NCI-H1694 treated with DMSO at 0.1 percent for 48 hours (cell line): ENCODE measurements at places on chromosomes 4 and X.

DNA sequence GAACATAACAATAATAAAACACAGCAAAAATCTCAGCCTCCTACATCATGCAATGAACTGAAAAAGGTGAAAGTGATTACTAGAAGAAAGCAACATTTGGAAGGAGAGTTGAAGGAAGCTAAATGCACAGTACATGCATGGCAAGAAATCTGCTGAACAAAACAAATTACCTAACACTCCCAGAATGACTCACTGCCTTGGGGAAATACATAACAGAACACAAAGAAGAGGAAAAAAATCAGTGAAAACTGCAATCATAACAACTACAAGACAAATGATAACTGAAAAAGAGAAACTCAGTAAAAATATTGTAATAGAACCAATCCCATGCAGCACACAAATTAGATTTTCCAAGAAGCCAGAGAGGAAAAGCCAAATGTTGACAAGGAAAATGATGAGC, 1513.2 kb downstream of the ARAP2 start:
- no peak for DNase-seq

GRCh38 chr4:94458682-94459081, 6.9 kb downstream of the PDLIM5 start:
- no peak for DNase-seq

DNA sequence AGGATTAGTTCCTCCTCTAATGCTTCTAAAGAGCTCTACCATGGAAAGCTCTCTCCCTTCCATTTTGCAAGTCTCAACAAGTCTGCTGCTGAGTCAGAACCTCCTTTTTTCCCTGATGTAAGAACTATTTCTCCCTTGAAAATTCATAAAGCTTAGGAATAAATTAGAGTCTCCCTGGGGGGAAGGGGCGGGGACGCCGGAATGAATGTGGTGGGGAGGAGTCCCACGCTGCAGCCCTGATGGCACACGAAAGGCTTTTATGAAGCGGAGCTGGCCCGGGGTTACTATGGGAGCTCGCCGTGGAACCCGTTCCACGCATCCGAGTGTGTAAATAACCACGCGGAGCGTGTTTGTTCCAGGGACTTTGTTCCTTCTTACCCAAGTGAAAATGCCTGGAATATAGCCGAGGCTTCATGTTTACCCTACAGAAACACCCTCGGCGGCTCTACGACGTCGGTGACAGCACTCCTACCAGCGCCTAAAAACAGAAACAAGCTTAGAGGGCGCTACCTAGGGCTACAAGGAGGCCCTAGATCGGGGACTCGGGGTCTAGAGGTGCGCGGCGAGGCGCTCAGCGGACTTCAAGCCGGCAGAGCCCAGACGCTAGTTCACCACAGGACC, 923 bp upstream of the CPEB2 start:
- DNase-seq: peak; percentile 4

GRCh38 chr4:110826656-110827055, 203.8 kb upstream of the PITX2 start:
- no peak for DNase-seq

GRCh38 chrX:66634272-66634671, 4.6 kb downstream of the EDA2R start:
- DNase-seq: no peak

- DNase-seq: no peak
Observed at GRCh38 chr4:177713454-177713853, 271.2 kb upstream of the AGA start.

DNA sequence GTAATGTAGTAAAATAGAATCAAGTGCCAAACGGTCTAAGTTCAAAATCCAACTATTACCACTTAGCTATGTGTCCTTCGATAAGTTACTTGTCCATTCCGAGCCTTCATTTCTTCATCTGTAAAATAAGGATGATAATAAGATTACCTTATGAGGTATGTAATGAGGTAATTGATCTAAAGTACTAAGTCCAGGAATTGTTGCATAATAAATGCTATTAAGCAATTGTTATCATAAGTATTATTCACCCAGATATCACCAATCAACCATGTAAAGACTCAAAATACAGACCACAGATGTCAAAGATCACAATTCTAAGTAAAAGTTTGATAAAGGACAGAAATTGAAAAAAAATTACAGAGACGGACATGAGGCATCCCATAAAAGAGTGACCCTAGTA, 168.4 kb upstream of the POU3F4 start:
- DNase-seq: no peak

DNA sequence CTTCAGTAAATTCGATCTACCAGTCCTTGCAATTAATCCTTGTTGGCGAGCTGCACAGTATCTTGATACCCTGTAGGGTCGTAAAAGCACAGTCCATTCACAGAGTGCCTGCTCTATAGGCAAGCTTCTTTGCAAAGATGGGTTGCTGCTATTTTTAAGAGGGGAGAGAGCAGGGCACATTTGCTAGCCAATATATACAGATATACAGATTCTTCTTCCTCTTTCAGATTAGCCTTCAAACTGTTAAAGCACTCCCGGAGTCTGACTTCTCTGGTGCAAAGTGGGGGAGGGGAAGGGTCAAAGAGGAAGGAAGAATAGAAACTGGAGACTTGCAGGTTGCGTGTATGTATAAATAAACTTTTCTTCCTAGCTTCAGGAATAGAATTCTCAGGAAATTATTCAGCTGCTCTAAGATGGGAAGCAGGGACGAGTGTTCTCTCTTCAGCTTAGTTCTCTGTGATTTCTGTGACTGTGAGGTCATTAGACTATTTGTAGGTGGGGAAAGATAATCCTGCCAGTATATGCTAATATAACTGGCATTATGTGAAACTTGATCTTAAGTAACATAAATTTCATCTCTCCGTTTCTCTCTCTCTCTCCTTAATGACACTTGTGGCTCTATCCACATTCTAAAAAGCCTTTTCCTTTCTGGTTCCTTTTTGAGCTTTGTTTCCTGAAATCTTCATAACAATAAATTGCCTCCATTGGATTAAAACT, at the start of gene CYSLTR1:
TSS of gene CYSLTR1 (minus strand) at position 242 of the 717 bp plus-strand sequence. CDS start 53,865 bp downstream, outside the sequence.
- DNase-seq: no peak

GRCh38 chrX:117752745-117753144, 363.9 kb downstream of the KLHL13 start:
- no peak for DNase-seq

GRCh38 chr4:168129802-168130201, 37.5 kb downstream of the ANXA10 start:
- no peak for DNase-seq

DNA sequence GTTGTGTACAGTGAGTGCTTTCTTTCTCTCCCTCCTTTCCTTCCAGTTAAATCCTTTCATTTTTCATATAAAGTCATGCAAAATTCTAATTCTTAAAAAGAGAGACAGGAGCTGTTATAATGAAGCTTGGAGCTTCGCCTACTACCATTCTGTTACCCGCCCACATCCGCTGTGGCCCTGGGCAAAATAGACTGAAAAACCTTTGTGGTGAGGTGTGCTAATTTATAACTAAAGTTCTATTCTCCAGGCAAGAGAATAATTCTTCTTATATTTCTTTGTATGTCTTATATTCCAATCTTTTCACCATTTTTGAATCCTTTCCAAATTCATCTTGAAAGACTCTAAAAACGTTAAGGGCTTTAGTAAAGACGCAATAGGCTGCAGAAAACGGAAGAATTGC, 7.0 kb downstream of the QRFPR start:
- DNase-seq: no peak

DNA sequence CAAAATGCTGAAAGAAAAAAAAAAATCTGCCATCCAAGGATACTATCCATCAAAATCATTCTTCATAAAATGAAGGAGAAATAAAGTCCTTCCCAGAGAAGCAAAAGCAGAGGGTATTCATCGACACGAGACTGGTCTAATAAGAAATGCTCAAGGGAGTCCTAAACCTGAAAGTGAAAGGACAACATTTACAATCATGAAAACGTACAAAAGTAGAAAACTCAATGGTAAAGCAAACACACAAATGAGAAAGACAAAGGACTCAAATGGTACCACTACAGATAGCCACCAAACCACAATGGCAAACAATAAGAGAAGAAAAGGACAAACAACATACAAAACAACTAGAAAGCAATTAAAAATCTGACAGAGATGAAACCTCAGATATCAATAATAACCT, 41.0 kb downstream of the CD99L2 start:
- no peak for DNase-seq

DNA sequence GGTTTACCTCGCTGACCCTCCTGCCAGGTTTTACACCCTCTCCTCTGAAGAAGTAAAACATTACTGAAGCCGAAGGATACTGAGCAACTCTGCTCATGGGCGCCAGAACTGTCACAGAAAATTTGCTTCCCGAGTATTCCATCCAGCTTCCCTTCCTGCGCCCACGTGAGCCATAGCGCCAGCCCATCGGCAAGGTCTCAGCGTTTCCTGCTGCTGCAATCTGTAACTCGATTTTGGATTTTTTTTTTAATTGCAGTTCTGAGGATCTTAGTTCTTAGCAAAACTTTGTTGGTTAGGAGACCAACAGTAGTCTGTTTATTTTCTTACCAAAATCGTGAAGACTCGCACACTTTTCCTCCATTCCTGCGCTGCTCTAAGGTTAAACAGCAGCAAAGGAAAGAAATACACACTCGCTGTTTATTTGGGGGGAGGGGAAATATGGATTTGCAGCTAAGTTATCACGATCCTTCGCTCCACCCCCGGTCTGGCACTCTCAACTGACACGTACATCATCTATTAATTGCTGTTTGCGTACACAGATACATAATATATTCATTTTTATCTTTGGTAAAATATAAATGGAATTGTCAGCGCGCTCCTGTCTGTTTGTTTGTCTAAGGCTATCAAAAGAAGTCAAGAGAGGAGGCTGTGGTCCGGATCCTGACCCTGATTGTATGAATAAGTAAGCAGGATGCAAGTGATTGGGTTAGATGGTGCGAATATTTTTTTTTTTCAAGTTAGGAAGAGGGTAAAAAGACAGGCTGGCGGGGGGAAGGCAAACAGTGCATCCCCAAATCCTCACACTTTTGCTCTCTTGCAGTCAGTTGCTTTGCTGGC, at the start of gene TLL1:
TSS of gene TLL1 (plus strand) at position 777 of the 837 bp plus-strand sequence. CDS start 668 bp downstream, outside the sequence.
- DNase-seq: peak; percentile 23

DNA sequence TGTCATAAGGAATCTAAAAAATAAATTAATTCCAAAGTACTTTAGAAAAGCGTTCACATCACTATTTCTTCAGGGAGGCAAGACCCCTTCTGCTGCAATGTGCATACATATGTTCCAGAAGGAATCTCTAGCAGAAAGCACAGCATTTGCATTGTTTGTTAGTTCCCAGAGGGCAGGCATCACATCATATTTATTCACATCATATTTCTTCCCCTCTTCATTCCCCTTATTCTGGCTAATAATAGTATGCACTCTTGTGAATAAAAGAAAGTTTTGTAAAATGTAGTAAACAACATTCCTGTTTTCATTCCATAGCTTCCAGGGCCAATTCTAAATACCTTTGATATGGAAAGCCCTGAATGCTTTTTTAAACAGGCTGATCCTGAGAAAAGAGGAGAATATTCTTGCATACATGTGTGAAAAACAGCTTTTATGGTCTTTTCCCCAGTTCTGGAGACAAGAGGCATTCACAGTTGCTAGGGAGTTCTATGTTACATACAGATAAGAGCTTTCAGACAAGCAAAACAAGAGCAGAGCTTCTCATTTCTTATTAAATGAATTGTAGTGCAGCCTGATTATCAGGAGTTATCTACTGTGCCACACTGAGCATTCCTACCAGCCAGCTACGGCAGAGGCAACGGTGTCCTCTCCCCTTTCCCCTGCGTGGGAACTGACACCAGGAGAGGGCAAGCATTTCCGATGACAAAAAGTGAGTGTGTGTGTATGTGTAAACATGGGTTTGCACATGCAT, 15.2 kb downstream of the GATB start:
- DNase-seq: no peak

GRCh38 chr4:38993683-38994082, 38.5 kb downstream of the TMEM156 start:
- DNase-seq: no peak

DNA sequence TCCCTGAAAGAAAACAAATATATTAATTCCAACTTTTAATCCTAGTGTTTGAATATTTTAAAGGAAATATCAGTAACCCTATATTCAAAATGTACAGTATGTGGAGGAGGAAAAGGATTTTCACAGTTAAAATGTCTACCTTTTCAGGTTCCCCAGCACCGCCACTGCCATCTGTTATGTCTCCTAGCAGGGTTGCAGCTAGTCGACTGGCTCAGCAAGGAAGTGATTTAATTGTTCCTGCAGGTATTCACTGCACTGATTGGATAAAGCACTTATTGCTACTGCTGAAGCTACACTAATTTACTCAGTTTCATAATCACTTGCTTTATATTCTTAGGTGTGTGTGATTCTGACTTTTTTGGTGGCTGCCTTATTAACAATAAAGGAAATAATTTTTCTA, 65.5 kb upstream of the FHDC1 start:
- no peak for DNase-seq

DNA sequence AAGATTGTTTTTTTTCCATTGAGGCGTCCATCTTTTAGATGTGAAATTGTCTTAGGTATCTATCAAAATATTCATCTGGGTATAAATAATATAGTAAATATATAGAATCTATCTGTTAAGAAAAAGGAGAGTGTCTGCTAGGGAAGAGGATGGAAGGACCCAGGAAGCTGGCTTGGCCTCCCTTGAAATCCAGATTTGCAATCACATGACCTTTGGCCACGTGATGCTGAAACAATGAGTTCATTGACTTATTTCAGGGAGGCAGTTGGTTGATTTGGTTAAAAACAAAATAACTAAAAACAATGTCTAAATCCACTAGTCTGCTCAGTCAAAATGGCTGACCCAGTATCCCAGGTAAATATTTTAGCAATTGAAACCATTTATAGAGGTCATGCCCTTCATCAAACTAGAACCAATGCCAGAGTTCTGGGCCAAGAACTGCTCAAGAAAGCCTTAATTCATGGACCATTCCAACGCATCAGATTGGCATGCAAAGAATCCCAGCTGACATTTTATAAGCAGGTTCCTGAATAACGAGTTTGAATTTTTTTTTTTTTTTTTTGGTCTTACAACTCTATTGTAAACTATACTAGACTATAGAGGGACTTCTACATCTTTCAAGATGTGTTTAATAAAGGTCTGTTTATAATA, 172.7 kb downstream of the MID1 start:
- DNase-seq: no peak
